ENCODE measurements at places on chromosomes 5 and 9.

- DNase-seq: no peak
These were observed 176.4 kb downstream of the KIF4B start for GRCh38 chr5:155189981-155190380.

DNA sequence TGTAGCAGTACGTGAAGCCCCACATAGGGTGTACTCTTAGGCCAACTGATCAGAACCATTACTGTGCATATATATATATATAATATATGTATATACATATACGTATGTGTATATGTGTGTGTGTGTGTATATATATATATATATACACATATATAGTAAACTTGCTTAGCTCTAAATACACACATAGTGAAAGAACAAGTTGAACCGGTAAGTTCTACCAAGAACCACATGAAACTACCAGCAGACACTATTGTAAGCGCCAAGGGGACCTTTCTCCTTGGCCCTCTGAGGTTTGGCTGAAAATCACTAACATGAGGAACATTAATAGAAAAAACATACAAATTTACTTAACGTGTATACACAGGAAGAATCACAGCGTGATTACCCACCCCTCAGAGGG lies 1.8 kb upstream of the TARS1 start:
- no peak for DNase-seq

GRCh38 chr5:65066387-65067146 lies 297.8 kb downstream of the CWC27 start:
- peak; percentile 46 for DNase-seq

- DNase-seq: no peak
These were observed 4.8 kb downstream of the CCNI2 start for GRCh38 chr5:132751971-132752580.

GRCh38 chr5:72232838-72233237 lies 87.2 kb downstream of the MRPS27 start:
- DNase-seq: no peak

- DNase-seq: peak; percentile 17
These were observed 36.5 kb upstream of the RASA1 start for GRCh38 chr5:87231037-87231808.

- DNase-seq: no peak
These were observed 37.8 kb upstream of the CRB2 start for GRCh38 chr9:123318202-123318601.

DNA sequence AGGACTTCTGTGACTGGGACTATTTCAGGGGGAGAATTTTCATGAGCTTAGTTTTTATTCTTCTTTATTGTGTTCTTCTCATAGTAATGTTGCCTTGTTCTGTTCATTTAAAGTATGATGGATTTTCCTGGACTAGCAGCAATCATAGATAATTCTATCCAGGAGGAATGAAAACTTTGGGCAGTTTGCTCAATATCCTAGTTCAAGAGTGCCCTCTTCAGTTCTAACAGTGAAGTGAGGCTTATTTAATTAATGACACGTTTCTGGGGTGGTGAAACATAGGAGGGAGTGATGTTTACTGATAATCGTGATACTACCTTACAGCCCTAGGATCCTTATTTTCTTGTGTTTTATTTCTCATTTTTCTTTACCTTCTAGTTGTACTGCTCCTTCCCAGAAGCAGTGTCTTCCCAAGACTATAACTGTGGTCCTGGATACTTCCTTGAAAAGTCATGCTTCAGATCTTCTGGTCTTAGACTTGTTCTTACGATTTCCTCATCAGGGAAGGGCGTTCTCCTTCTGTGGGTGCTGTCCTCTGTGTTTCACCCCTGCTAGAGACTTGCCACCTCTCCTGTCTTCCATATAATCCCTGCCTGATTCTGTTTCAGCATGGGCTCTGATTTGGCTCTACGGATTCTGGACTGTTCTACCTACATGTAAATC lies 57.4 kb downstream of the CFAP95 start:
- DNase-seq: no peak

DNA sequence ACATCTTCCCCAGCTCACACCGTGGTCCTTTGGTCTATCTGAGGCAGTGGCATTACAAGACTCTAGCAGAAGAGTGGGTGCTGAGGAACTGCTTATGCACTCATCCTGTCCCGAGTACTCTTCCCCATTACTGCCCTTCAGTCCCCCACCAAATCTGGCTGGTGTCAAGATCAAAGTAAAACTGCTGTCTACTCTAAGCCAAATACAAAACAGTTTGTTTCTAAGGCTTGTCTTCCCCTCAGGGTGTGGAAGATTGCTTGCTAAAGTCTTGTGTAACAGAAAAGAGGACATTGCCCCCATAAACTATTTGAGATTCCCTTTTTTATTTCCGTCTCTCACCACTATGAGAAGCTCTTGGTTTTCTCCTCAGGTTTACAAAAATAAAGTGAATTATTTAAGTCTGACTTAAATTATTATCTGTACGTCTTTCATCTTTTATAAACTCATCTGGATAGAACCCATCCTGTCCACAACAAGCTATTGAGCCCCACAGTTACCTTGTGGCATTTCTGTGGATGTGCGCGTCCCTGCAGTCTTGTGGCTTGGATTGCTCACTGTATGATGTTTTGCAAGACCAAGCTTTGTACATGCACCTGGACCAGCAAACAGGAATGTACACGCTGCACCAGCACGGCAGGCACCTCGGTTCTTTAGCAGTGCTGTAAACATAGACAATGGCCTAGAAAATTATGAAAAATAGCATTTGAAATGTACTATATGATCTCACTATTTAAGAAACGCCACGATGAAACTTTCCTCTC lies 61.0 kb downstream of the CYSTM1 start:
- DNase-seq: no peak

DNA sequence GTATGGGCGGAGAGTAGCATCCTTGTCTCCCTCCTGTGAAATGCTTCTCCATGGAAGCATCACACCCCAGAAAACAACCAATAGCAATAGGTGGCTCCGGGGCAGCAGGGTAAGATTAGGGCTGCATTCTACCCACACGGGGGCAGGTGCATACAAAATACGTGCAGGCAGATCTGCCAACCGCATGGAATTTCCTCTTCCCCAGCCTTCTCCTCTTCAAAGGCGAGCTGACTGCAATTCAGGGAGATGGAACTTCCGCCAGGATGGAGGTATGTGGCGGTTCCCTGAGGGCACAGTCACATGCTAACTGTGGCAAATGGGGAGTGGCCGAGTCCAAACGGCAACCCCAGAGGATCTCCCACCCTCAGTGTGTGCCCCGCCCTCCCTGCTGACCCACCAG lies 81.5 kb downstream of the LMNB1 start:
- no peak for DNase-seq

- no peak for DNase-seq
These were observed 130.1 kb downstream of the AUH start for GRCh38 chr9:91231619-91232018.

GRCh38 chr5:134845335-134845851 lies 375 bp upstream of the C5orf24 start:
- DNase-seq: no peak

DNA sequence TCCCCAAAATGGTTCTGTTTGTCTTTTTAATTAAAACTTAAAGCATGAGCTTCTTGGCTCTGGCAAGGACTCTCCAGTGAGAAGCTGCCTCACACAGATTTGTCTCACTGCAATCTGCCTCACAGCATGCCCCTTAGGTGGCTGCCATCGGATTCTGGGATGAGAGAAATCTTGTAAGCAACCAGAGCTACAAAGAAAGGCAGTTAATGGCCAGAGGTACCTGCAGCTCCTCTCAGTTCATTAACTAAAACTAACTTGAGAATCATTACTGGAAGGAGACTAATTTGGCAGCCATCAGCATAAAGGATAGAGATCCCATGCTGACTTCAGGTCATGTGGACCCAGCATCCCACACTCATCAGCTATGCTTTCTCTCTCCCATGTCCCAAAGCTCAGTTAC lies 220.6 kb upstream of the DMAC1 start:
- no peak for DNase-seq

- DNase-seq: peak; percentile 46
These were observed at the start of gene GRIN3A for GRCh38 chr9:101738566-101739183. Gene GRIN3A, minus strand, starts transcription at chr9:101738647. Its CDS starts 668 bp downstream, at chr9:101737979.

DNA sequence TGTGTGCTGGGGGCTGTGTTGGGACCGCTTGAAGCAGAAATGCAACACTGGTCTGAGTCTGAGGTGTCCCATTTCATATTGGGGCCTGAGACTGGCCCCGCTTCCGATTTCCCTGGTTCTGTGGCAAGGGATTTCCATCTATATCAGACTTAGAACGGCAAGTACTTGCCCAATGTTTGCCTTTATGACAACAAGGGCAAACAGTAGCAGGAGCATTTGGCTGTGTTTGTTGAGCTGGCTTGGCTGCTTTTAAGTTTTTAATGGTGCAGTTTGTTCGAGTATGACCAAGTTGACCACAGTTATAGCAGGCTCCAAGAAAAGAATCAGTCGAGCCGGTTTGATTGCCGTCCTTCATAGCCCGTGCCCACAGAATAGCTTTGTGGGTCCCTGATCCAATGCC lies 17.0 kb downstream of the HSDL2 start:
- DNase-seq: no peak
